ENCODE measurements at places on chromosomes 5 and 9. TPM values are rescaled to one million over a fixed set of nuclear protein-coding genes. Genes with fewer than 3 reads are reported as not detected.

Gene NUDT12
- total RNA-seq: 3.0 TPM

Gene FBXW5
- total RNA-seq: 187 TPM

Gene GRIA1
- not detected for total RNA-seq

Gene CDH9
- not detected for total RNA-seq
